ENCODE measurements at places on chromosomes 7 and 10.
A peak's percentile ranks its signal among the peaks of the same experiment; 100 is the strongest.

DNA sequence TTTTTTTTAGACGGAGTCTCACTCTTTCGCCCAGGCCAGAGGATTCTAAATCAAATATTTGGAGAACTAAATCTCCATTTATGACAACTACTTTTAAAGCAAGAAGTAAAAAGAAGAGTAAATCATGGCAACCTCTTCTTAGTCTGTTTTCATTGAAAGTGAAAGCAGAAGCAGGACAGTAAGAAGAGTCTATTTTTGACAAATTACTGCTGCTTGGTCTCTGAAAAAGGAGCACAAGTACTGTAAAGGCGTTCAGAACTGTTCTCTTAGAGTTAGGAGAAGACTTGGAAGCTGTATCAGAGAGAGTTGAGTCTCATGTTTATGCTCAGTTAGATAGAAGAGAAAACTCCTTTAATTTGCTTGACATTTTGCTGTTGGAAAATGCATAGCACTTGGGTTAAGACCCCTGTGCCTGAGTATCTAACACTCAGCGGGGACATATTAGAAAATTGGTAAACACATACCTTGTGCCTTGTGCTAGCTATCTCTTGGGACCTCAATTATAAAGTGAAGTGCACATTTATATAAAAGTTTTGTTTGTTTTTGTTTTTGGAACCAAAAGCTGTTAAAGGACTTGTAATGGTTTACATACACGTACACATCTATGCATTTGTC lies 433.0 kb downstream of the ANKRD7 start:
- peak; percentile 47 for DNase-seq

DNA sequence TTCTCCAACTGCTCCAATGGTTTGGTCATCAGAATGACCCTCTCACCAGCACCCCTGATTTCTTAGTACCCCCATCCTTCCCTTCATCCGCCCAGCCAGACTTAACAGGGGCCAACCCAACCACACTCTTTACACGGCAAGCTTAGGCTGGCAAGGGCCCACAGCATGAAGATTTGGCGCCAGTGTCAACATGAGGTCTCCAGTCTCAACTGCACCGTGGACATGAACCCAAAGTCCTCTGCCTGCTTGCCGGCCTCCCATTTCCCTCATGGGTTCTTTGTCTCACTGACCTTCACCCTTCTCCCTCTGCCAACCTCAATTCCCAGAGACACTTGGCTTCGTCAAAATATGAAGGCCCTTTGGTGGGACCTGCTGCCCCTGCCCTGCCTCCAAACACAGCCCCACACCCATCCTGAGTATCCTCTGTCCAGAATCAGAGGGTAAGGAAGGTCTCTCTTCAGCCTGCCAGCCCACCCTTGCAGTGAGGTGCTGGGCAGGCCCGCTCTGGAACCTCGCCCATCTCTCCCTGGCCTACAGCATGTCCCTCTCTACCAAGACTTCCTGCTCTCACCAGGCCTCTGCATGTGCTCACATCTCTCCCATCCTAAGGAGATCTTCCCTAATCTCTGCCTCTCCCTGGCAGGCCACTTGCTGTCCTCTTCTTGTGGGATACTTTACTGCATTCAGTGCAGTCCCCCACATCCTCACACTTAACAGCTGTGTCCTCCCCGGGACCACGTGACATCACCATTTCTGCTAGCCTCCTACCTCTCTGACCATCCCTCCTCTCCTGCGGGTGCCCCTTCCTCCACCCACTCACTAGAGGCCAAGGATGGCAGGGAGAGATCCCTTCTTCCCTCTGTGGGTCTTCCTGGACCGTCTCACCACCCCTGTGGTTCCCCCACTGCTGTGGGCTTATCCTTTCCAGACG lies 91.7 kb upstream of the ZMIZ1 start:
- DNase-seq, result no peak

DNA sequence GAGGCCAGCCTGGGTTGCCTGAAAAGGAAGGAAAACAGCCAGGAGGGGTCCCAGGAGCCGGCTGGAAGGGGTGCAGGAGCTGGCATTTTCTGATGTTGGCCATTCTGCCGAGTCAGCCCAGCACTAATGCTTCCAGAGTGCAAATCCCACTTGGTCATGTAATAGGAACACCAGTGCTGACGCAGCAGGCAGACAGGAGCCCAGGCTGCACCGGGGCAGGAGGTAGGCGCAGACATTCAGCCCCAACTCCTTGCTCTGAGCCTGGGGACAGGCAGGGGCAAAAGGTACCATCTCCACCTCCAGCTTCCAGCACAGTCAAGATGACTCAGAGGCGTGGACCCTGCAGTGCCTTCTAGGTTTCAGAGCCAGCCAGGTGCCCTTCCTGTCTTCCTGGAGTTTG lies 10.2 kb upstream of the YWHAG start:
- DNase-seq, result no peak

GRCh38 chr10:123202506-123202905 lies 48.3 kb downstream of the BUB3 start:
- DNase-seq, result no peak

- DNase-seq, result peak; percentile 67
These were observed 108.5 kb upstream of the TMEM168 start for GRCh38 chr7:112898432-112899290.

DNA sequence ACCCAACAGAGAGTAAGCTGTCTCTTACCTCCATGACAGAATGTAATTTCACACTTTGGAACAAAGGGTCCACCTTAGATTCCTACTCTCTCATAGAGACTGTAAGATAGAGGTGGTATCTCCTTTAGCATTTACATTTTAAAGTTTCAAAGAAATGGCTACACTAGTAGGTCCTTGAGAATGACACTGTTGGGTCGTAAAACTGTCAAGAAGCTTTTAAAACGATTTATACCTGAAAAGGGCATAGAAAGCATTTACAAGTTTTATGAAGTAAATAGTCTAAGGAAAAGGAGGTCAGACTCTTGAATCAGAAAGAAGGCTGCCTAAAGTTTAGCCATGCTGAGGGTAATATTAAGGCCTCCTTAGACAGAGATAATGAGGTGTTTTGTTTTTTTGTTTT lies 1212.4 kb upstream of the PHF14 start:
- DNase-seq, result no peak

DNA sequence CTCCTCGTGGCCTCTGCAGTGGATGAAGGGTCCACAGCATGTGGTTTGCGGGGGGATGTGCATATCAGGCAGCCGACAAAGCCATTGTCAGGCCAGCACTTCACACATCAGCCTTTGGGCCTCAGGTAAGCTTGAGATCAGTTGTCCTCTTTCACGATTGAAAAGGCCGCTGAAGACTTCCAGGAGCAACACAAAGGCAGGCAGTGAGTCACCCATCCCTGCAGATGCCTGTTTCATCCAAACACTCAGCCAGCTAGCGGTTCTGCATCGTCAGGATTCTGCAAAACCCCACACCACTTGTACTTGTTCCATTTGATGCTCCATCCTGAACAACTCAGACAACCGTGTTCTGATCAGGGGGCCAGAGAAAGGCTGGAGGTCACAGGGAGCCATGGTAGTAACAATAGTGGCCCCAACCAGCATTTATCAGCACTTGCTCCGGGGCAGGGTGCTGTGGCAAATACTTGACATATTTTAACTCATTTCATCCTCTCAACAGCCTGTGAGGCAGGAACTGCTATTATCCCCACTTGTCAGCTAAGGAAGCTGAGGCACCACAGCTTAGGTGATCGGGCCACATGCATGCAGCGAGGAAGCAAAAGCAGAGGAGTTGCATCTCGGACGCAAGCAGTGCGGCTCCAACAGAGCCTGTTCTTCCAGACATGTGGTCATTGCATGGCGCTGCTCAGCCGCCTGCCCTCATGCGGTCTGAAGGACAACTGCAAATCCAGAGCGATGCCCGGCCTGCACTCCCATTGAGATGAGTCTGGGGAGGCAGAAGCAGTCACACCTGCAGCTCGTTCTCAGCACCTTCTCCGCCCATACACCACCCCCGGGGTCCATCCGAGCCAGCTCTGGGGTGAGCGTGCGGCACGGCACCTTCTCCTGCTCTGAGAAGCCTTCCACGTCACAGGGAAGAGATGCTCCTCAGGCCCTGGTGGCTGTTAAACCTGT lies 144.9 kb downstream of the PAXIP1 start:
- DNase-seq, result no peak

DNA sequence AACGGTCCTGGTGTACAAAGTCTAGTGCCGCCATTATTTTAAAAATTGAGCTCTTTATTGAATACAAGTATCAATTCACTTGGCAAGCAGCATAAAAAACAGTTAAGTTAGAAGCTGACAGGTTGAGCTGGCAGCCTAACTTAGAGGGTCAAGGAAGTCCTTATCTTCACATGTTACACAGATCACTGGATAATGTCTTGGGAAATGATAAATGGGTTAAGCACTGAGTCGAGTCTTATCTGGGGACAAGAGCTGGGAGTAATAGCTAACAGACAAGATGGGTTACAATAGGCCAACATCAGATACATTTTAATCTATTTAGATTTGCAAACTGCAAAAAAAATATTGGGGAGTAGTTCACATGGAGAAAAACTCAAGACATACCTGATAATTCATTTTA lies 34.2 kb downstream of the SLC18A2 start:
- no peak for DNase-seq

- DNase-seq, result no peak
These were observed 131.8 kb upstream of the GNAI1 start for GRCh38 chr7:80002865-80003264.

All from OCI-M1 (cell line).